ENCODE measurements at places on chromosomes 6 and 20. TPM values are rescaled to one million over a fixed set of nuclear protein-coding genes. Genes with fewer than 3 reads are reported as not detected.

The SDC4 gene
- 135 TPM for polyA plus RNA-seq

The SLPI gene
- 266 TPM for polyA plus RNA-seq

The SSR1 gene
- polyA plus RNA-seq = 124 TPM

The MCHR2 gene
- polyA plus RNA-seq = not detected

The SLC22A1 gene
- 0.08 TPM for polyA plus RNA-seq

The BACH2 gene
- 0.52 TPM for polyA plus RNA-seq

The ZNF334 gene
- 2.0 TPM for polyA plus RNA-seq

The TNNC2 gene
- 0.18 TPM for polyA plus RNA-seq

The HTR1E gene
- not detected for polyA plus RNA-seq

The HLA-DQB2 gene
- not detected for polyA plus RNA-seq

The CDH26 gene
- 0.46 TPM for polyA plus RNA-seq

The POPDC3 gene
- polyA plus RNA-seq = 24.4 TPM

The SAPCD1 gene
- 1.8 TPM for polyA plus RNA-seq

The DSE gene
- 66.9 TPM for polyA plus RNA-seq

The FAM210B gene
- 35.3 TPM for polyA plus RNA-seq

The SPTLC3 gene
- polyA plus RNA-seq = 3.6 TPM

The DACT2 gene
- not detected for polyA plus RNA-seq

The CD40 gene
- 14.9 TPM for polyA plus RNA-seq

The SOX12 gene
- polyA plus RNA-seq = 2.0 TPM

The ACSS2 gene
- polyA plus RNA-seq = 104 TPM

The ZSCAN23 gene
- polyA plus RNA-seq = 0.91 TPM

The MOXD1 gene
- 2.8 TPM for polyA plus RNA-seq

The PSORS1C2 gene
- not detected for polyA plus RNA-seq

The NRSN2 gene
- polyA plus RNA-seq = 26.7 TPM

The HDGFL1 gene
- not detected for polyA plus RNA-seq

The OPRL1 gene
- 0.24 TPM for polyA plus RNA-seq

The PLEKHG1 gene
- polyA plus RNA-seq = 8.6 TPM

The BPI gene
- not detected for polyA plus RNA-seq

The LIN28B gene
- polyA plus RNA-seq = not detected

The LIME1 gene
- polyA plus RNA-seq = 2.0 TPM

The CCM2L gene
- not detected for polyA plus RNA-seq

The LY86 gene
- not detected for polyA plus RNA-seq

The BEND6 gene
- polyA plus RNA-seq = 0.18 TPM

The CCHCR1 gene
- polyA plus RNA-seq = 15.0 TPM

The GGTLC1 gene
- polyA plus RNA-seq = not detected

The PHACTR3 gene
- polyA plus RNA-seq = 11.3 TPM

The PTK7 gene
- 124 TPM for polyA plus RNA-seq

The CLIC5 gene
- not detected for polyA plus RNA-seq

The ALDH5A1 gene
- polyA plus RNA-seq = 0.39 TPM

The STX7 gene
- polyA plus RNA-seq = 21.2 TPM

The HINT3 gene
- 0.94 TPM for polyA plus RNA-seq

The POLH gene
- 28.1 TPM for polyA plus RNA-seq

The RNF144B gene
- polyA plus RNA-seq = 8.4 TPM

The LPA gene
- polyA plus RNA-seq = not detected

The PRDM1 gene
- 3.2 TPM for polyA plus RNA-seq

The EYA2 gene
- 0.03 TPM for polyA plus RNA-seq

The THBS2 gene
- polyA plus RNA-seq = 0.46 TPM

The RIPK1 gene
- 13.9 TPM for polyA plus RNA-seq

The KIAA1755 gene
- 0.41 TPM for polyA plus RNA-seq

The OPRM1 gene
- polyA plus RNA-seq = not detected

The ADGRF4 gene
- polyA plus RNA-seq = 9.4 TPM

The GNMT gene
- 0.16 TPM for polyA plus RNA-seq

Measured in mammary epithelial cell (primary cell).